Pancreas (tissue), 10 donors: ENCODE measurements at places on chromosomes 3 and 15.

DNA sequence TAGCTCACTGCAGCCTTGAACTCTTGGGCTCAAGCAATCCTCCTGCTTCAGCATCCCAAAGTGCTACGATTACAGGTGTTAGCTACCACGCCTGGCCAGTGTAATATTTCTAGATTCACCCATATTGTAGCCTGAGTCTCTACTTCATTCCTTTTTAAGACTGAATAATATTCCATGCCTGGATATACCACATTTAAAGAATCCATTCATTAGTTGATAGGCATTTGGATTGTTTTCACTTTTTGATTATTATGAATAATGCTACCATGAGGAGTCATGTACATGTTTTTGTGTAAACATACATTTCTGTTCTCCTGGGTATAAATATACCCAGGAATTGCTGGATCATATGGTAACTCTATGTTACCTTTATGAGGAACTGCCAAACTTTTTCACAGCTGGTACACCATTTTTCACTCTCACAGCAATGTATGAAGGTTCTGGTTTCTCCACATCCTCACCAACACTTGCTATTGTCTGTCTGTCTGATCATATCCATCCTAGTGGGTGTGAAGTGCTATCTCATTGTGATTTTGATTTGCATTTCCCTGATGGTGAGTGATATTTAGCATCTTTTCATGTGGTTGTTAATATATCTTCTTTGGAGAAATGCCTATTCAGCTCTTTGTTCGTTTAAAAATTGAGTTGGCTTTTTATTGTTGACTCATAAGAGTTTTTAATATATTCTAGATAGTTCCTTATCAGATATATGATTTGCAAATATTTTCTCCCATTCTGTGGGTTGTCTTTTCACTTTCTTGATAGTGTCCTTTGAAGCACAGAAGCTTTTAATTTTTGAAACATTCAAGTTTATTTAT is 32.6 kb downstream of the EEFSEC start:
- DNase-seq, result no peak

DNA sequence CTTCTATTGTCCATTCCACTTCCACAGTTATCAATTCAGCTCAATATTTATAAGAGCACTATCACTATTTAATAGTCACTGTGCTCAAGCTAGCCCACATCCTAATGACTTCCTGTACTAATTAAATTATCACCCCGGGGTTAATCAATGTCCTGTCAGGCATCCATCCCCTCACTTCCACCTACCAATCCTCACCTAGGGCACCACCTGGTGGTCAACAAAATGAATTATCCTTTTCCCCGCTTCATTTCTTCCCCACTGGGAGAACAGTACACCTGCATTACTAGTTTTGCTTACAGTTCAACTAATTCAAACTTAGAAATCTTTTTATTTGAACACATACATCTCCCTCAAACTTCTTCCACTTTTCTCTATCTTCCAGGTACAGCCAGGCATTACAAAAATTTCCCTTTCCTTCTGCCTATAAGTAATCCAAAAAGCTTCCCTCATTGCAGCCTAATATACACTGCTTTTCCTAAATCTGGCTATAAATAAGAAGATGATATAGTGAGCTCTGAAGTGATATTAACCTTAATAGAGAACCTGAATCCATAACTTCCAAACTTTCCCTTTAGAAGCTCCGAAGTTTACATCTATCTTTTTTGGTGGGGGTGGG is 68.5 kb downstream of the TMCC1 start:
- no peak for DNase-seq

DNA sequence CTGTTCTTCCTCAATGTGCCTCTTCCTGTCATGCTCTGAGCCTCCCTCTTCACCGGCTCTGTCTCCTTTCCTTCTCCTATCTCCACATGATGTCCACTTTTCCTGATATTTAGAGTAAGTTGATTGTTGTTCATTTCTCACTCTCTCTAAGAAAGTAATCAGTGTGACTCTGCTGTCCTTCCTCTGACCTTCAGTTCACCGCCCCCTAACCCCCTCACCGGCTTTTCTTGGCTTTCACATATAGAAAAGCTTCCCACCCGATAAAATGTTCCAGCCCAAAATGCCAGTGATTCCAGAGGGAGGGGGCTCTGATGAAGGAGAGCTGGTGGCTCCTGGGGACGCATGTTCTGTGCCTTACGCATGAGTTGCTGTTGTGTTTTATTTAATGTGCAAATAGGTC is 120.5 kb upstream of the ABHD17C start:
- DNase-seq, result no peak

- no peak for DNase-seq
Observed at GRCh38 chr3:44079916-44080315, 161.8 kb upstream of the TOPAZ1 start.
